ENCODE measurements at places on chromosomes 2 and 18.

- no peak for DNase-seq
These were observed 7.2 kb upstream of the POLE4 start for GRCh38 chr2:74951211-74951754.

GRCh38 chr2:71716697-71717624, 263.6 kb downstream of the DYSF start:
- DNase-seq = no peak

GRCh38 chr2:25050128-25050527, 8.3 kb downstream of the EFR3B start:
- DNase-seq = no peak

- DNase-seq = no peak
These were observed 151.6 kb downstream of the GLI2 start for GRCh38 chr2:120887320-120887697.

GRCh38 chr2:56011624-56012023, 88.0 kb upstream of the EFEMP1 start:
- DNase-seq = no peak

GRCh38 chr18:76386886-76387285, 108.2 kb downstream of the ZNF516 start:
- DNase-seq = no peak

DNA sequence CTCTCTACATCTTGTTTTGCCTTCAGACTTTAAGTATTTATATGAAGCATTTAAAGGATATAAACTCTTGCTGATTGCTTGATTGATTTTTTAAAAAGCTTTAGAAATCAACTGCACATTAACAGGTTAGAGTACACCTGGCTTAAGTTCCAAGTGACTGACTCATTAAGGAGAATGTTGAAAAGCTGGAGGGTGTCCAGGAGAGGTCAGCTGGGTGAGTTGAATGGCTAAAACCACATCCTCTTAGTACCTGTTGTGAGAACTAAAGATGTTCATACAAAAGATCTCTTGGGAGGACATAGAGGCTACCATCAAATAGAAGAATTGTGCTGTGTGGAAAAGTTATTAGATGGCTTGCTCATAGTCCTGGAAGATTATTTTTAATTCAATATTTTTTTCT, 206.8 kb downstream of the TXNL1 start:
- no peak for DNase-seq

DNA sequence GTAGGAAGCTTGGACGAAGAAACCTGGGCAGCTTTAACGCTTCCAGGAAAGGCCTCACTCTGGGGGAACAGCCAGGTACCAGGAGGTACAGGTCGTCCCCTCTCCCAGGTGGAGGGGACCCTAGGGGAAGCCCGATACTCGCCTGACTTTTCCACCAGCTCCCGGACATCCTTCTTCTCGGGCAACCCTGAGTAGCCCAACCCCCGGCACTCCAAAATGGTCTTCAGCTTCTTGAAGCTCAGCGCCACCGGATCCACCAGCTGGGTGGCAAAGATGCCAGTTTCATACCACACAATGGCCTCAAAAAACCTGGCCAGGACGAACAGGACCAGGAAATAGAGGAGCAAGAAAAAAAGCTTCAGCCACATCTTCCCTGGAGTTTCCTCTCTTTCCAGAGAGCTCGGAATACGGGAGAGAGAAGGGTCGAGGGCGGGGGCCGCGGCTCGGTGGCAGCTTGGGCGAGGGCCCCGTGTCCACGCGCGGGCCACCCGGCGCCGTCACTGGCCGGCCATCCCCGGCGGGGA, 1.1 kb downstream of the RNF103 start:
- no peak for DNase-seq

DNA sequence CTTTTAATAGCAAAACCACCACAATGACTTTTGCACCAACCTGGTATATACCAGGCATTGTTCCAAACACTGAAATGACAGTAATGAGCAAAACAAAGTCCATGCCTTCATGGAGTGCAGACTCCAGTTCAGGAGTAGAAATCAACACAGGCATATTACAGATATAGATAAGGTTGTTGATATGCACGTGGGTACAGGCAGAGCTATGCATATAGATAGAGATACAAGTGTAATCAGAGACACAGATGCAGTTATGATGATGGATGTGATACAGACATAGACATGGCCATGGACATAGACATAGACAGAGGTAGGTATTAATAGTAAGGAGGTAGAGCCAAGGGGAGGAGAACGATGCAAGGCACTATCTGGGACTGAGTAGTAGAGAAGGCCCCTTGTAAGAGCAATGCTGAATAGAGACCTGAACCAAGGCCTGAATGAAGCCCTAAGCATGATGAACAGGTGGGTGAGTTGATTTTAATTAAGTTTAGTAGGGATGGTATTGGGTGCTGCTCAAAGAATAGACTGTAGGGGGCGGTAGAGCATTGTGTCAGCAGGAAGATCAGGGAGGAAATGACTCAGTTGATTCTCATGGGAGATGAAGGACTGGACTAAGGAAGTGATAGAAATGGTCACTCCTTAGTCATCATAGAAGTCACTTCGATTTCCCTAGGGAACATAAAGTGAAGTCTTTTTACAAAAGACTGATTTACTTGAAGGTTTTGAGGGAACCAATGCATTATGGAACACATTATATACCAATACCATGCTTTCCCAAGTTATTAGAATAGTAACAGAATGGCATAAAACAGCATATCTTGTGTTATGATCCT, 39.4 kb downstream of the CMPK2 start:
- DNase-seq = no peak

DNA sequence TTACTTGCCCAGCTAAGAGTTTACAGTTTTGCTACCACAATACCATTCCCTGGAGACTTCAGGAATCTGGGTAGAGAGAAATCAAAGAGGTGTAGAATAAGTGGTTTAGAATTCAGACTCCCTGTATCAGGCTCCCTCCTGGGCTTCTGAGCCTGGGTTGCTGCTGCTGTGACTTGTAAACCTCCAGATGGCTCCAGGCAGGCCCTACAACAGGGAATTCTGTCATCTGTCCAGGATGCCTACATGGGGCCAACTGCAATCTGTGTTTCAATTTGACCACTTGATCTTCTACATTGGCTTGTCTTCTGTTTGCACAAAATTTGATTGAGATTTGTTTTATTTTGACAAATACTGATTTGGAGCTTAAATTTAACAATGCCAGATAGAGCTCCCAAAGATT, 183.9 kb downstream of the RAD51AP2 start:
- no peak for DNase-seq

DNA sequence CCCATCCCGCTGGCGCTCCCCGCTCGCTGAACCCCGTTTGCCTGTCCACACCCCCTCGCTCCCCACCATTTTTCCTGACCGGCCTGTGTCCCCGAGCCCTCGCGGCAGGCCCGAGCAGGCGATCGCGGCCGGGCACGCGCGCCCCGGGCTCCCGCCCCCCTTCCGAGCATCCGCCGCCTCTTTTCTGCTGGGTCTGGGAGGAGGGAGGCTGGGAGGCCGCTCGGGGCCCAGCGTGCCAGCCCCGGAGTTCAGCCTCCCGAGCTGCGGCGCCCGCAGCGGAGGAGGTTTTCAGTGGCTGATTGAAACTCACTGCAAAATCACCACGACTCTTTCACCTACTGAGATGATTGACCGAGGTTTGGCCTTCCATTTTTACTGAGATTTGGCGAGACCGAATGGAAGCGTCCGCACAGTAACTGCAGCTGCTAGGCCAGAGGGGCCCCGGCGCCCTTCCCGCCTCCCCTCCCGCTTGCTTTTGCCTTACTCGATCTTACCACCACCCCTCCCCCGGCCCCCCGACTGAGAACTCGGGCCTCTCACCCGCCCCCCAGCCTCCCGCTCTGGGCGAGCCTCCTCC, 4.8 kb downstream of the SOX11 start:
- DNase-seq = no peak

GRCh38 chr2:101912545-101912944, 79.2 kb upstream of the IL1R2 start:
- no peak for DNase-seq

DNA sequence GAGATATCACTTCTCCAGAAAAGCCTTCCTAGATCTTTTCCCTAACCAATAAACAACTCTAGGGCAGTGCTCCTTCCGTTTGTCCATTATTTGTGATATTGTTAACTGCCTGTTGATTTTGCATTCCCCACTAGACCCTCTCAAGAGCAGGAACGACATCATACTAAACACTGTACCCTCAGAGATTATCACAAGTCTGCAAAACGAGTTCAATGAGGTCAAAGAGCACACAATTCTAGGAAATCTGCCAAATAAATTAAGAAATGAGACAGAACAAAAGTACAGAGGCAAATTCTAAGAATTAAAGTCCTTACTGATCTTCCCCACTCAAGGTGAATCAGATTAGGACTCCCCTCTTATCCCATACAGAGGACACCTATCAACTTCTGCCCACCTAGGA, 7.6 kb downstream of the RTTN start:
- DNase-seq = no peak

- DNase-seq = no peak
These were observed 43.5 kb upstream of the SLC9A2 start for GRCh38 chr2:102575888-102576287.

GRCh38 chr2:25490217-25490616, 148.5 kb upstream of the DNMT3A start:
- no peak for DNase-seq

- no peak for DNase-seq
These were observed 4.0 kb upstream of the GPBAR1 start for GRCh38 chr2:218256612-218257350.

- DNase-seq = peak; percentile 47
These were observed 37.6 kb downstream of the C18orf63 start for GRCh38 chr18:74353169-74353775.

DNA sequence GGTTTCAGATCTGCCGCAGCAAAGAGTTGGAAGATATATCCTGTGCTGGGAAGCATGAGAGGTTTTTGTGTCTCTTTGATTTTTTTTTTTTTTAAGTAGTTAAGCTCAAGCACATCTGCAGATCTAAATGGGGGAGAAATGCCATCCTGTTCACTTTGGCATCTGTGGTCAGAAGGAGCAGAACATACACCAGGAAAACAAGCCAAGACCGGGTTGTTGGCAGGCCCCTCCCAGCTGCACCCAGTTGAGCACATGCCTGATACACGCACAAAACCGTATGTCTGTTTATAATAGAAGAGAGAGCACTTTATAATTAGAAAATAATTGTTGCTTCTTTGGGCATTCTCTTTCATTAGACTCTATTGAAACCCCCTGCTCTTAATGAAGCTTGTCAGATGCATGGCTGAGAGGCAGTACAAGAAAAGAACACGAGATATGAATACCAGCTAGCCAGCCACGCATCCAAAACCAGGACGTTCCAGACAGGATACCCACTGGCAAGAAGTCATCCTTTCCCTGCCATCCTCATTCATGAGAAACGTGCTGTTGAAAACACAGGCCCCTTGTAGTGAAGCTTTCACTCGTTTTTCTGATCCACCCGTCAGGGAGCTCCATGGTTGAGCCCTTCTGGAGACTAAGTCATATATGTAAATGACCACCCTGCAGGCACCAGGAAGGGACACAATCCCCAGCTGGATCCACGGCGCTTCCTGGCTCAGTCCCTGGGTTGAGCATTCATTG, 152.2 kb downstream of the ALPK2 start:
- no peak for DNase-seq

DNA sequence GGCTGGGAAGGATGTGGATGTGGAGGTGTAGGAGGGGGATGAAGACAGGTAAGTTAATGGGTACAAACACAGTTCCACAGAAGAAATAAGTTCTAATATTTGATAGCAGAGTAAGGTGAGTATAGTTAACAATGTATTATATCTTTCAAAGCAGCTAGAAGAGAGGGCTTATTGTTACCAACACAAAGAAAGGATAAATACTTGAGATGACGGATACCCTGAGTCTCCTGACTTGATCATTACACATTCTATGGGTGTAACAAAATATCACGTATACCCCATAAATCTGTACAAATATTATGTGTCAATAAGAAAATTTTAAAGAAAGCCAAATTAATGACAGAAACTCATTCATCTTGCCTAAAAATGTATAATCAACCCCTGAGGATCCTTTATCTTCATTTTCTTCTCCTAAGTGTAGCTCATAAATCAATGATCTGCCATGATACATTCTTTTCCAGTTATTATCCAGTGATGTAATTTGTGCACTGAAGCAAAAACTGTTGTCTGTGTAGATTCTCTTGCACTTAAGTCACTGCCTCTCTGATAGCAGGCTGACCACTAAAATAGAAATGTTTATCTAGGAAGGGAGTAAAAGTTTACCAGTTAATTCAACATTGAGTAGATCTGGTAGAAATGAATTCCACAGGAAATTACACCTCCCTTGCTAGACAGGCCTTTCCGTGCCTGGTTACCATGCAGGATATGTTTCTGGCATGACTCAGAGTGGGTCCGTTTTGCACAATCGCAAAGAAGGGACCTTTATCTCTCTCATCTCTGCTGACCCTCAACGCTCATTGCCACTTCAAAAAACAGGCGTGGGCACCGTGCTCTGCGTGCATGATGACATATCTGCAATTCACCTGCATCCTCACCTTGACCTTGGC, 249.7 kb upstream of the NCKAP5 start:
- DNase-seq = no peak

GRCh38 chr18:46843372-46843771, 73.9 kb downstream of the PIAS2 start:
- DNase-seq = no peak

- no peak for DNase-seq
These were observed 82.6 kb downstream of the FANCL start for GRCh38 chr2:58158481-58158880.

- DNase-seq = no peak
These were observed 65.2 kb downstream of the BCL11A start for GRCh38 chr2:60488291-60488690.

Measured in activated CD4-positive, alpha-beta T cell treated with anti-CD3 and anti-CD28 coated beads for 1 hour (primary cell).